ENCODE measurements at places on chromosomes 3 and 15.

DNA sequence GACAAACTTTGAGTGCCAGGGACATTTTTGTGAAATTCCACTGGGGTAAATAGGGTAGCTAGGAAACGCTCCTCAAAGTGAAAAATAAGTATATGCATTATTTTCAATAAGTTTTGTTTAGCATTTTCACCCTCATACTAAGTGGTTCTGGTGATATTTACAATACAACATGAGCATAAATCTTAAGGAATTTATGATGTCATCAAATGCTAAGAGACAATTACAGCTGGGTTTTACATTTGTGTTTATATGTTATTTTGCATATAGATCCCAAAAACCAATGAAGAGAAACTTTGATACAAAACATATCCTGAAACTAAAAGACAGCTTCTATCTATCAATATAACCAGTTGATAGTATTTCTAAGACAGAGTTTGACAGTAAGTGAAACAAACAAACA lies 323.1 kb downstream of the ZBTB20 start:
- no peak for DNase-seq

GRCh38 chr3:18295171-18295920 lies 129.8 kb downstream of the SATB1 start:
- peak; percentile 23 for DNase-seq

DNA sequence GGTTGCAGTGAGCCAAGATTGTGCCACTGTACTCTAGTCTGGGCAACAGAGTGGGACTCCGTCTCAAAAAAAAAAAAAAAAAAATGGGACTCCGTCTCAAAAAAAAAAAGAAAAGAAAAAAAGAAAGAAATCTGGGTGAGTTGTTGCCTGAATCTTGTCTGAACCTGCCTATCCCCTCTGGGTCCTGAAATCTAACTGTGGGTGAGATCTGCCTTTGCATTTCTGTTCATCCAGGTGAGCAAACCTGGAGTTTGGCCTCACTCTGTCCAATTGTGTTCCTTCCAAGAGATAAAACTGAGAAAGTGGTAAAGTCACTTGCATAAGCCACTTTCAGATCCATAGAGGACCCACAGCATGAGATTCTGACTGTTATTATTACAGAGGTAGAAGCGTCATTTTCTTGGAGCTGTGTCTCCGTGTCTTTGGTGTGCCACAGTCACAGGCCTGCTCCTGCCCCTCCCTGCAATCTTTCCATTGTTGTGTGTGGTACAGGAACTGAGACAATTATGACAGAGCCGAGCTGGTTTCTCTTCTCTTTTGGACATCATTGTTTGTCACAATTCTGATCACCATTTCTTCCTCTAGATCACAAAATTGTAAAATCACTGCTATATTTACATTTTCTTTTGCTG lies 235.9 kb downstream of the LPP start:
- DNase-seq = no peak

DNA sequence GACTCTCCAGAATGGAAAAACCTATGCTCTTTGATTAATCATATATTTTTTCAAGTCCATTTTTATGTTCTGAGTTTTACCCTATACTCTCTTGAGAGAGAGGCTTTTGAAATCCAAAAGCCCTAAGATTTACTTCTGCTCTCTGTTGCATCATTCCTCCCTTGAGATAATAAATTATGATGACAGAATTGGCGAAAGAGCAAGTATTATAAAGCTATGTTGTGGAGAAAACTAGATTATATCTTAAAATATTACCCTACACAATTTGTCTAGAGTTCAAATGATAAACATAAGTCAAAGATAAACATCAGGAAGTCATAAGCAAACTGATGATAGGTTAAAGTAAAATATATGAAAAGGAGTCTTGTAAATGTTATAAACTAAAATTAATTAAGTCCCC lies 293.4 kb upstream of the MME start:
- no peak for DNase-seq

- no peak for DNase-seq
Measured at GRCh38 chr3:138197524-138197923, 10.4 kb downstream of the ARMC8 start.

DNA sequence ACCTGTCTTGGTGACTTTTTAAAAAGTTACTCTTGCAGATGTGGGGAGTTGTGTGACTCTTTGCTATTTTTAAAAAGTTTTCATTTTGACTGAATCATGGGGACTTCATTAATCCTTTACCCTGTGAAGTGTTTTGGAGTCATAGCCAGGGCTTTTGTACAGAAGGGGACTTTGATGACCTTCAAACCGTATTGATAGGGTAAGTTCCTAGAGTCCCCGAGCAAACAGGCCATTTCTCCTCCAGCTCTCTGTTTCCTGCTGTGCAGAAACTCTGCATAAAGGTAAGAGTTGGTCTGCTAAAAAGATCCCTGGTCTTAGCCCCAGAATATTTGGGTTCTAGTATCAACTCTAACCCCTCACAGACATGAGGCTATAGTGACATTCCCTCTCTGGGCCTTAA lies 170.8 kb upstream of the BCL6 start:
- DNase-seq = no peak

DNA sequence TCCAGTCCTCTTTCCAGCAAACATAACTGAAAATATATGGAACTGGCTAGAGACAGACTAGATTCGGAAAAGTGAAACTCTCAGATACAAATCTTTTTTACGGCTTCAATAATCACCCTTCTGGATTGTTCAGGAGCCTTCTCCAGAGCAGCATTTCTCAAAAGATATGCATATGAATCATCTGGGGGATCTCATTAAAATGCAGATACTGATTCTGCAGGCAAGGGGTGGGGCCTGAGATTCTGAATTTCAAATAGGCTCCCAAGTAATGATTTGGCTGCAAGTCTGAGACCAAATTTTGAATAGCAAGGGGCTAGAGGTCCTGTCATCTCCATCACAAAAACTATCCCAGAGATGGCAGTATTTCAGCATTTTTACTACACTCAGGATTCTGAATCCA lies 165.4 kb downstream of the CTNNB1 start:
- no peak for DNase-seq

GRCh38 chr3:196057760-196058331 lies 24.0 kb downstream of the TFRC start:
- DNase-seq = no peak

GRCh38 chr3:157445857-157446256 lies 9.2 kb downstream of the PTX3 start:
- no peak for DNase-seq

GRCh38 chr3:143171141-143171980 lies 51.8 kb downstream of the CHST2 start:
- no peak for DNase-seq

DNA sequence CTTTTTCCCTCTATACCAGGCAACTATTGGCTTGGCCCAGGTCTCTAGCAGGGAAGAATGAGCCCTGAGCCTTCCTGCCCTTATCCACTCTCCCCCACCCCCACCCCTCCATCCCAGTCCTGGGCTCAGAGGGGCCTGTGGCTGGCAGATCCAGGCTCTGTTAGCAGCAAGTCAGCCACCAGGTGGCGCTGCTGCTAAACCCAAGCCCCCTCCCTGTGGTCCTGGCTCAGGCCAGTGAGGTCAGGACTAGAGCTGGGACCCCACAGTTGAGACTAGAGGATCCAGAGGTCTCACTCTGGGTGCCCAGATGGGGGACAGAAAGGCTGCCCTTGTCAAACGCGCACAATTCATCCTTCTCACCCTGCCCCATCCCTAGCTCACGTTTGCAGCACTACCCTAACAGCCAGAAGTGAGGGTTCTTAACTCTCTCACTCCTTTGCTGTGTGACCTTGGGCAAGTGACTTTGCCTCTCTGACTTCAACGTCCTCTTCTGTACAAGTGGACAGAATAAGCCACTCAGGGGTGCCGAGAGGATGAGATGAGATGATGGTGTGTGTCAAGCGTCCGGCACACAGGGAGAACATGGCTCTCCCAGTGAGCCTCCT lies 46.8 kb upstream of the SLC6A1 start:
- peak; percentile 90 for DNase-seq

DNA sequence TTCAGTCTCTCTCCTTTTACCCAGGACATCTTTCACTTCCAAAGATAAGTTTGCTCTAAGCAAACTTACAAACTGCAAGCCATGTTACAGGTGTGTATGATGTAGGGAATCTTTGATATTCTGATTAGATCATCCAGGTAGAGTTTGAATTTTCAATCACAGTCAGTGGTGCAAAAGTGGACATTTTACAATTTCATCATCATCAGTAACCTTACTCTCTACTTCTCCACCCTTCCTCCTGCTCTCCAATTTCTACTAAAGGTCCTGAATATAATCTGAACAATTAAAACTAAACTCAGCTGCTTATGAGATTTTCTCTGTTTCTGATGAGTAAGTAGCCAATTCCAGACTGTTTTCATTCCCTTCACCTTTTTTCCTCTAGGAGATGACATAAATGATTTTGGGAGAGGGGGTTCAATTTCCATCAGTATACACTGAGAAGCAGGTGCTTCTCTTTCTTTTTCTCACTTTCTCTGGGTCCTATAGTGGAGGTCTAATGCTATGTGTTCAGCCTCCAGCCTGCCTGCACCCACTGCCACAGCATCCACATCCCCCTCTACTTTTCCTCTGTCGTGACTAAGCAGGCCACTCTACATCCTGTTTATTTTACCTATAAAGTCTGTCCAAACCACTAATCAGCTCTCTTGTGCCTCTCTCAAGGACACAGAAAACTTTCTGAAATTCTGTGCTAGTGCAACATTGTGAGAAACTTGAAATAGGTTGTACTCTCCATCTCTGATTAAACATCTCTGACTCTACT lies 27.6 kb downstream of the SUCNR1 start:
- DNase-seq = no peak

- DNase-seq = peak; percentile 46
Measured at GRCh38 chr3:14796403-14797077, 22.2 kb upstream of the FGD5 start.

GRCh38 chr15:29312387-29312786 lies 42.8 kb upstream of the NSMCE3 start:
- DNase-seq = no peak

DNA sequence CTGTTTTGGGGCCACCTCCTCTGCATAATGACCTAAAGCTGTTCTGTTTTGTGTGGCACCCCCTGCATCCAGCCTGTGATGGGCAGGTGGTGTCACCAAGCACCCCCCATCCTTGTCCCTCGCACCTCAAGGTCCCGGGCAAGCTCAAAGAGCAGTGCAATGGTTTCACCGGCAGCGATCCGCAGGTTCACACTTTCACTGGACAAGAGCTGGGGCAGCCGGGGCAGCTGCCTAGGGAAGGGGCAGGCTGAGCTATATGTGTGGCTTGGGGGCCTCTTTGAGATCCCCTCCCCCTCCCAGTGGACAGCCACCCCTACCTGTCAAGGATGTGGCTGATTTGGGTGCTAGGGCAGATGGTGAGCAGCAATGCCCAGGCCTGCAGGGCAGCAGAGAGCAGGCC lies 3.1 kb downstream of the IFRD2 start:
- no peak for DNase-seq
